Activated CD8-positive, alpha-beta memory T cell treated with anti-CD3 and anti-CD28 coated beads, Interleukin-2, amount 50 U/mL, for 4 hours (primary cell): ENCODE measurements at places on chromosomes 4 and X.

DNA sequence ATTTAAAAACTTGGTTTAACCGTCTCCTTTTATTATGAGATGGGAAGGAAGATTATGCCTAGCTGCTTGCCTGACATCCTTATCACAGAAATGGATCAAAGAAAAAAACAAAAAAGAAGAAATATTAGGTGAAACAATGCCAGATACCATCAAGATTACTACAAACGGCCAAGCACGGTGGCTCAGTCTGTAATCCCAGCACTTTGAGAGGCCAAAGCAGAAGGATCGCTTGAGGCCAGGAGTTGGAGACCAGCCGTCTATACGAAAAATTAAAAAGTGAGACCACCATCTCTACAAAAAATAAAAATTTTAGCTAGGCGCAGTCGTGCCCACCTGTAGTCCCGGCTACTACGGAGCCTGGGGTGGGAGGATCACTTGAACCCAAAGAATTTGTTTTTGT lies 2.3 kb downstream of the FRYL start:
- DNase-seq = no peak

- no peak for DNase-seq
Measured at GRCh38 chrX:8341814-8342590, 122.6 kb upstream of the VCX3B start.

- no peak for DNase-seq
Measured at GRCh38 chr4:147163311-147163710, 217.6 kb upstream of the TTC29 start.

DNA sequence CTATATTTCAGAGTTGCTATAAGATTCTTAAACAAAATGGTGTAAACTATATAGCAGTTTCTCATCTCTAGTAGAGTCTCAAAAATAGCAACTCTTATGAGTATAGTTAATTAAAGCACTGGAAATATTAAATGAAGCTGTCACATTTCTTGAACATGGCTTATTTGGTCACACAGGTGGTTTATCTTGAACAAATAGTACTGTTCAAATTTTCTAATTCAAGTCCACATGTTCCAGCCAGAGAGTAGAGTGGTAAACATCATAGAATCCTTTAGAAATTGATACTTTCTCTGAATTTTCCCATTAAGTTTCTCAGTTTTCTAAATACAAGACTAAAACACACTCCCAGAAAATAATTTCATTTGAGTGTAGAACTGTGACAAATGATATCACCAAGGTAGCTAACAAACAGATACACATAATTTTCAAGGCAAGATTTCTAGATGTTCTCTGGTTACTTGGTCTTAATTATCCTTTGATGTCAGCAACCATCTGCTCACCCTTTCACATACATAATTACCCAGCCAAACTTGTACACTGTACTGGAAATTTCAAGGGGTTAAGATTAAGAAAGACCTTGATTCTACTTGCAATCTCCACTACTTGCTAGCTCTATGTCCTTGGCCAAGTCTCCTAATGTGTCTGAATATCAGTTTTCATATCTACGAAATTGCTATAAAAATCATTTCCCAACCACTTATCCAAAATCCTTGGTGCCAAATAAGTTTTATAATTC lies 24.3 kb upstream of the PAK3 start:
- DNase-seq = no peak

GRCh38 chr4:30396772-30397475 lies 323.2 kb upstream of the PCDH7 start:
- DNase-seq = no peak

DNA sequence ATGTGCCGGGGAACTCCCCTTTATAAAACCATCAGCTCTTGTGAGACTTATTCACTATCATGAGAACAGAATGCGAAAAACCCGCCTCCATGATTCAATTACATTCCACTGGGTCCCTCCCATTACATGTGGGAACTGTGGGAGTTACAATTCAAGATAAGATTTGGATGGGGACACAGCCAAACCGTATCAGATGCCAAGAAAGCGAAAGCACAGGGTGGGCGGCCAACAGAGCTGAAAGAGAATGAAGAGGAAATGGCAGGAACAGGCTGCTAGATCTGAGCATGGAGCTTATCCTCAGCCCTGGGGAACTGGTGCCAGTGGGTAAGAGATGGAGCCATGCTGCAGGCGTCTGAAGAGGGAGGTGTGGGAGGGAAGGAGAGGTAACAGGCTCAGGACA lies 117.7 kb upstream of the PNPLA4 start:
- DNase-seq = no peak

- DNase-seq = no peak
Measured at GRCh38 chr4:15322006-15322405, 105.8 kb upstream of the C1QTNF7 start.

GRCh38 chr4:104032896-104033295 lies 313.1 kb upstream of the TACR3 start:
- DNase-seq = no peak

GRCh38 chr4:118954246-118954645 lies 65.6 kb downstream of the SYNPO2 start:
- no peak for DNase-seq

DNA sequence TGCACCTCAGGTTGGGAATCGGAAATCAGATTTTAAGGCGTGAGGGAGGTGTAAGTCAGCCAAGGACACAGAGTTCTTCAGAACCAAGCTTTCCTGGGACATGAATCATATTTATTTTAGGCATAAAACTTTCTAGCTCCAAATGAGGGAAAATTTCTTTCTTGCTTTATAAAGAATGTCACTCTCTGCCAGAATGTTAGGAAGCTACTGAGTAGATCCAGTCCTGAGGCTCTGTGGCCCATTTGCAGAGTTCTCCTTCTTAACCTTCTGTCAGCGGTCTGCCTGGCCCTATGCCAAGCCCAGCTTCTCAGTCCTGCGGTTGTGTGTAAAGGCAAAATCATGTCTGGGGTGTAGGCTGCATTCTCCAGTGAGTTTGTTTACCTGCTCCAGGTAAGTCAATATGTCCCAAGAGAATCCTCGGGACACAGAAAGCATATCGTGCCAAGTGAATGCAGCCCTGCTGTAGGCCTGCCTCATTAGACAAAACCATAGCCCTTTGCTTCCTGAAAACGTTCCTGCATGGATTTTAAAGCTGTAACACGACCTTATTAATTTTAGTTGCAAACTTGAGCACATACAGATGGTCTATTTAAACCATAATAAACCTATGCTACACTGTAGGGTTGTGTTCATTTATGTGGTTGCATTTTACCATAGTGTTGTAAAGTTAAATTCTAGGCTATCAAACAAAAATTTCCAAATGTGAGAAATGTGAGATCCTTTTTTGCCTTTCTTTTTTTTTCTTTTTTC lies 29.2 kb upstream of the CCNI start:
- DNase-seq = no peak

DNA sequence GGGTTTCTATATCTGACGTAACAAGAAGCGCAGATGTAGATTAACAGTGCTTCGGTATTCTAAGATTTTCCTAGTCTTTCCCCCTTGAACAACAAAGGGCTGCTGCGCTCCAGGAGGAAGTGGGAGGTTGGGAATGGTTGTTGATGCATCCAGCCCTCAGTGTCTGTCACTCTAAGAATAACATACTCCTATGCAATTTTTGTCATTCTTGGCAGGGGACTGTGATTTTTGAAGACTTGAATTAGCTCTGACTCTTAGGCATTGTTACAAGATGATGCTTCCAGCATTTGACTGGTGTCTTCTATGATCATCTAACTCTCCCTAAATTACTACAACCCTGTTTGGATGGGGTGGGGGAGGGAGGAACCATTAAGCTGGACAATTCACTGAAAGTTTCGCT lies 394.2 kb downstream of the ARHGAP24 start:
- no peak for DNase-seq

DNA sequence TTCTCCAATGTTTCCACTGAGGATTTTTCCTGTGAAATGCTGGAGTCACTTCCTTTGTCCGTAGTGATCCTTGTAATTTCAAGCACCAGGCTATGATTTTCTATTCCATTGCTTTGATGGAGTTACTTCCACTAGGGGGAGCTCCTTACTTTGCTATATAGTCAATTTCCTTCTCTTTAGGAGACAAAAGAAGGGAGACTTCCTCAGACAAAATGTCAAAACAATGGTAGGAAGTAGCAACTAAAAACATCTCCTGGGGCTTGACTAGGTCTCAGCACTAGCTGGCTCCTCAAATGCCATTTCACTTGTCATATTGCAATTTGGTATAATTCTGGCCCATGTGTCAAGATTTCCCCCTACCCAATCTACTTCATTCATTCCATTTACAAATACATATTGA lies 24.1 kb downstream of the ZCCHC12 start:
- no peak for DNase-seq

GRCh38 chrX:87702795-87703194 lies 185.2 kb downstream of the KLHL4 start:
- DNase-seq = no peak

GRCh38 chr4:83581411-83582288 lies 45.7 kb downstream of the GPAT3 start:
- no peak for DNase-seq

DNA sequence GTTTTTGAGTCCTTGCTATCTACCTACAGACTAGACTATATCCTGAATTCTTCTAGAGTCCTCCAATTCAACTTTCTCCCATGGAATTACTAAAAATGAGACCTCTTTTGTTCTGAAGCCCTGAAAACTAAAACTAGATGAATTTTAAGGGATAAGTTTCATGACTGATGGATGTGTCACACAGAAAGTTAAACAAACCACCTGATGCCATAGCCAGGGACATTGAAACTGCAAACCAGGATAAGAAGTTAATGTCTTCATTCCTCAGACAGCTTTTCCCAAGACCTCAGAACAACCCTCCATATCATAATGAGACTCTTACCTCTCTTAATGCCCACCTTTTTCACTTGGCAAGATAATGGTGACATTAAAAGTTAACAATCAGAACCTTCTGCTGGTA lies 81.5 kb upstream of the PTPN13 start:
- DNase-seq = no peak

DNA sequence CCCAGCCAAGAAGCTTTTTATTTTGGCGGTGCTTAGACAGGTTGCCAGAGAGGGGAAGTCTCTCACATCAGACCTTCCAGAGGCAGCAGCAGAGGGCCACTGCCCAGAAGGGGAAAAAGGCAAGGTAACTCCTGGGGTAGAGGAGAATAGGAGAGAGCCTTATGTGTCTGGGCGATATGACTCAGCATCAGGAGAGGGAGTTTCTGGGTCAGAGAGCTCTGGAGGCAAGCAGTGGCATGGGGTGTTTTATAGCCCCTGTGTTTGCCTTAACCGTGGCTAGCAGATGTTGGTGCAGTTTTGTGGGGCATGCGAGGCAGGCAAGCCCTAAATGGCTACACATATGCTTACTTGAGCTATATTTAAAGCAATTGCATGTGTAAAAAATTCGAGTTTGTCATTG lies 8.3 kb upstream of the ZXDB start:
- DNase-seq = no peak

GRCh38 chrX:53318766-53319353 lies 37.5 kb upstream of the IQSEC2 start:
- DNase-seq = no peak

DNA sequence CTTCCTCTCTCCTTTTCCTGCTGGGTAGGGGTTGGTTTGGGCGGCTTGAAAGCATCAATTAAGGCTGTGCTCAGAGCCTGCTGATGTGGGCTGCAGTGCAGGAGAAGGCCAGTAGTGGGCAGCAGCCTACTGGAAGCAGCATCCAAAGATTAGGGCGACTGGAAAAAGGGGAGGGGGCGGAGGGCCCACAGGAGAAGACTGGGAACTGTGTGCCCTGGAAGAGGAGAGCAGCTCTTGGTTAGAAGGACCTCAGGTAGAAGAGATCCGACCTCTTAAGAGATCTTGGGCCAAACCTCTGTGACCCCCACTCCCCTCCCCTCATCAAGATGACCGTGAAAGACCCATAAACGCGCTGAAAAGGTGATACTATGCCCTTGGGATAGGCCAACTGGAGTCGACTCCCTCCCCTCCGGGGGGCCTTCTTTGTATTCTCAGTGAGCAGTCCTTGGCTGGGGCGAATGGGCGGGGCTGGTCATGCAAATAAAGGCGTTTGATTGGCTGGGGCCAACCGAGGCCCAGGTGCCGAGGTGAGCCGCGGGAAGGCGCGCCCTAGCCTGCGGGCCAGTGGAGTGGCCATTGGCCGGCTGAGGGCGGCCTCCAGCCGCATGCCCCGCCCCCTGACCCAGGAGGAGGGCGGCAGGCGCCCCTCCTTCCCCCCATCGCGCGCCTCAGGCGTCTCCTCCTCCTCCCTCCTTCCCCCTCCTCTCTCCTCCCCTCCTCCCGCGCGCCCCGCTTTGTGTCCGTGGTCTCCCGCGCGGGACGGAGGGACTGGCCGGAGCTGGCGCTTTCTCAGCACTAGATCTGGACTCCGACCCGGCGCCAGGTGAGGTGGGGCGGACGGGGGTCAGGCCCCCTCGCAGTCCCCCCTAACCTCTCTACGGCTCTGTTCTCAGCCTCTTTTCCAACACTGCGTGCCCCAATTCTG lies 10.1 kb downstream of the DLG3 start:
- peak; percentile 61 for DNase-seq

DNA sequence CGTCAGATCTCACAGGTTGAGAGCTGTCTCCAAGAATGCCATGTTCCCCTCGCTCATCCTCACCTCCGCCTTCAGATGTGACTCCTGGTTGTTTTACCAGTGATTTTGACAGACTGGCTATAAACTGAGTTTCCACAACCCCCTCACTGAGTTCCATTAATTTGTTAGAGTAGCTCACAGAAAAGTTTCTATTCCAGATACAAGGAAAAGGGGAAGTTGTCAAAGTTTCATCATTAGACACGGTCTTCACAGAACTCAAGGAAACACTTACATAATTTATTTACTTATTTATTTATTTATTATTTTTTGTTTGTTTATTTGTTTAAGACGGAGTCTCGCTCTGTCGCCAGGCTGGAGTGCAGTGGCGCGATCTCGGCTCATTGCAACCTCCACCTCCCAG lies 55.7 kb upstream of the IQSEC2 start:
- no peak for DNase-seq

- DNase-seq = no peak
Measured at GRCh38 chrX:120468071-120468470, 1.0 kb downstream of the LAMP2 start.

- peak; percentile 14 for DNase-seq
Measured at GRCh38 chr4:176277162-176277904, 8.3 kb upstream of the ASB5 start.

DNA sequence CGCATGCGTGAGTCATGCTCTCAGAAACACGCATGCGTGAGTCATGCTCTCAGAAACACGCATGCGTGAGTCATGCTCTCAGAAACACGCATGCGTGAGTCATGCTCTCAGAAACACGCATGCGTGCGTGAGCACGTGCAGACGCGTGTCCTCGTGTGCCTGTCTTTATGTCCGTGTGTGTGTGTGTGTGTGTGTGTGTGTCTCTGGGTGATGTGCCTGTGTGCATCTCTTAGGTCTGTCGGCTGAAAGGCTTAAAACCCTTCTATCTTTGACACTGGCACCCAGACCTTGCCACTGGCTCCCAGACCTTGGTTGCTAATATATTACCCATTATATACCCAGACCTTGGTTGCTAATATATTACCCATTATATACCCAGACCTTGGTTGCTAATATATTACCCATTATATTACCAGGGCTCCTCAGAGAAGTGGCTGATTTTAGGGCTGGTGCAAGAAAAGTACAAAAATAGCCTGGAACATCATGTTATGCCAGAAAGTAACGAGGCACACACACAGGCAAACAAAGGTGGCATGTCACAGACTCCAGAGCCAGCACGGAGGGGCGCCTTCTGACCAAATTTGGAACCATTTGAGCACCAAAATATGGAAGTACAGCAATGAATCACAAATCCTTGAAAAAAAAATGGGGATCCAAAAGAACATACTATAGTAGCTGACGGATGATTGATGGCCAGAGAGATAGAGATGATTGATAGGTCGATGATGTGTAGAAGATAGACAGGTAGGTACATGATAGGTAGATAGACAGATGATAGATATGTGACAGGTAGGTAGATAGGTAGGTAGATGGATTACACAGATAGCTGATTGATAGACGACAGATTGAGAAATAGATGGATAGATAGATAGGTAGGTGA lies 19.2 kb upstream of the ADRA2C start:
- no peak for DNase-seq

GRCh38 chr4:187827631-187828030 lies 167.9 kb upstream of the ZFP42 start:
- DNase-seq = no peak
